ENCODE measurements at places on chromosomes 2 and 18.

GRCh38 chr2:227884511-227884947 is 13.1 kb downstream of the DAW1 start:
- peak; percentile 88 for DNase-seq

DNA sequence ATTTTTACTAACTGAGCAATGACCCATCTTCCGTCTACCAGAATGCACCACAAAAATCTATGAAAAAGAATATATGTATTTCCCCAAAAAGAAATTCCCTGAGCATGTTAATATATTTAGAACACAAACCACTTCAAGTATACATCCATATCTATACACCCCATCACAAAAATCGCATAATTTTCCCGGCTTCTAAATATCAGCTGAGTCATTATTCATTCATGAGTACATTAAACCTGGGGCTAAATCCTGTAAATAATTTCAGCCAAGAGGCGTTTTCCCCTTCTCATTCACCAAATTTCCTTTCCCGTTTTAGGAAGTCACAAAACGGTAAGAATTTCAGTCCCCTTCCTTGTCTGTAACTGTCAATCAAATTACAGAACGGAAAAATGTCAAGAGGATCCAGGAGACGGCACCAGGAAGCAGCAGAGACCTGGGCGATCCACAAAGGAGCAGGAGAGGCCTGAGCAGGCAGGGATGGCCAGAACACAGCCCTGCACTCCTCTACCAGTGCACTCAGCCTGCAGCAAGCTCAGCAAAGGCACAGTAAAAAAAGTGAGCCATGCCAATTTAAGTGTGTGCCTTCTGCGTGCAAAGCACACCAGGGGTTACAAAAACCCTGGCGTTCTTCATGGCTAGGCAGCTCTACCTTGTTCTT is 300.7 kb downstream of the TCF4 start:
- no peak for DNase-seq

DNA sequence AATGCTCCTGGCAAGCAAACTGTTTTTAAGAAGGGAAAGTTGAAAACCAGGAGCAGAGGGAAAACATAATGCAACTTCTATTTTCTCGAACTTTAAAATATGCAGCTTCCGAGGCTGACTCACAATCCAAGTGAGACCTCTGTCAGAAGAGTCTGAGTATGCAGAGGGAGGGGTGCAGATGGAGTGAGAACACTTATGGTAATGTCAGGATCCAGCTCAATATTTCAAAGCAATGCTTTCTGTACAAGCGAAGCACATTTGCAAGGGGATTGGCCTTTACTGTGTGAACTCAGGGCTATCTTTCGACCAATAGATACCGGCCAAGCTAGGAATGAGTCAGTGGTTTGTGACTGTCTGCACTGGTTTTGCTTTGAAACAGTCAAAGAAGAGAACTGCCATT is 242.7 kb downstream of the CNTNAP5 start:
- DNase-seq = no peak

DNA sequence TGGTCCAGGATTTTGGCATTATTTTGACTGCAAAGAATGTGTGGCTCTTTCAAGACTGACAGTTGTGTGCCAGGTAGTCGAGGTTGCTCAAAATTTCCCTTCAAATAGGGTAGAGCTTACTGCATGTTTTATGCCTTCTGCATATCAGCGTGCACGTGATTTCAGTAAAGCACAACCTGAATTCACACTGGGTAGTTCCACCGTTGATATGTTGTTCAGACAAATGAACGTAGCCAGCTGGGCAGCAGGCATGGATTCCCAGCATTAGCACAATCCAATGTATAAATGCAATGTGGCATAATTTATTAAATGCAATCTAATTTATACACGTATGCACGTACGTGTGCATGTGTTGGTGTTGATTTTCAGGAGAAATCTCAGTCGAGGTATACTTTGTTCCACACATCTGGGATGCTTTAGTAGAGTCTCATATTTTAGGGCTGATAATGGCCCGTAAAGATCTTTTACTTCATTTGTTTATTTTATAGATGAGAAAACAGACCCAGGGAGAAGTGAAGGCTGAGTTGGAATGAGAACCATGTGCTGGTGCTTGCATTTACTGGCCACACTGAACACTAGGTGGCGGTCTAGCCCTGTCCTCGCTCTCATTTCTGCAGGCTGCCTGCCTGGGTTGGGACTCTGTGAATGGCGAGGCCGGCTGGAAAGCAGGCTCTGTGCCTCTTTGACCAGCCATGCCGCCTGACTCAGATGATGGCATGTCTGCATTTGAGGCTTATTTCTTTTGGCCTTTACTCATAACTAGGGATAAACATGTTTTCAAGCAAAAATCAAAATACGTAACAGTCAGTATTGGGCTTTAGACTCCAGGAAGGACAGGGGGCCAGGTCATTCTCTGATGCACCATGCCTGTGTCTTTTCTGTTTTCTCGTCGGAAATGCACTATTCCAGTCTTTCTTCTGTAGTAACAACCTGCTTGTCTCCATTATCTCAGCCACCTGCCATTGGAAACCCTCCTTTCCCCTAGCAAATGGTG is 120.4 kb downstream of the RNF144A start:
- DNase-seq = peak; percentile 70

DNA sequence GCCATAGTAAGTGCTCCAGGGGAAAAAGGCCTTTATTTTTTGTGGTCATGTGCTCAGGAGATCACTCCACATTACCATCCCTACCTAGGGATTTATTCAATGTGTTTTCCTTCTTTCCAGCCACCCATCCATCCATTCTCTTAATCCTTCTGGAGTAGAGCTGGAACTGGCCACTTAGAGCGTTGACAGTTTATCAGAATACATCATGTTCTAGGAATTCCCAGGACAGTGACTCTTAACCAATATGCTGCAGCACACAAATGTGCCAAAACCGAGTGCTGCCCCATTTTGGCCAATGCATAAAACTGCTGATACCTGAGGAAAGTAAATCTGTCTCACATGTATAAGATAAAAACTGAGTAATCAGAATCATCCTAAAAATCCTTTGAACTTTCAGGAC is 63.7 kb downstream of the FARSB start:
- no peak for DNase-seq

DNA sequence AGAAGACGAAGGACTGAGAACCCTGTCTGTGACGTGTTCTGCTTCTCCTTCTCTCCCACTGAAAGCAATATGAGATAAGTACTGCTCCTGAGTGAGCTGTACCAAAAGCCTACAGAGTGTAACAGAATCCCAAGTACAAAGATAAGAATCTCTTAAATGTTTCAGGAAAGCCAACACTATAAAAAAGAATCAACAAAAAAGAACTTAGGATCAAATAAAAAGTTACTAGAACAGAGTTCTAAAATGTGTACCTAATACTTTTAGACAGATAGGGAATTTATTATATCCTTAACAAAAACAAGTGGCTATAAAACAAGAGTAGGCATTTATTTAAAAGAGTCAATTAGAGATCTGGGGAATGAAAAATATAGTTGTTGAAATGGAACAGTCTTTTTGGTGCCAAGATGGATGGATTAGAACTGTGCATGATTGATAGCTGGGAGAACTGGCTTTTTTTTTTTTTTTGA is 49.0 kb downstream of the NCOA1 start:
- DNase-seq = no peak

DNA sequence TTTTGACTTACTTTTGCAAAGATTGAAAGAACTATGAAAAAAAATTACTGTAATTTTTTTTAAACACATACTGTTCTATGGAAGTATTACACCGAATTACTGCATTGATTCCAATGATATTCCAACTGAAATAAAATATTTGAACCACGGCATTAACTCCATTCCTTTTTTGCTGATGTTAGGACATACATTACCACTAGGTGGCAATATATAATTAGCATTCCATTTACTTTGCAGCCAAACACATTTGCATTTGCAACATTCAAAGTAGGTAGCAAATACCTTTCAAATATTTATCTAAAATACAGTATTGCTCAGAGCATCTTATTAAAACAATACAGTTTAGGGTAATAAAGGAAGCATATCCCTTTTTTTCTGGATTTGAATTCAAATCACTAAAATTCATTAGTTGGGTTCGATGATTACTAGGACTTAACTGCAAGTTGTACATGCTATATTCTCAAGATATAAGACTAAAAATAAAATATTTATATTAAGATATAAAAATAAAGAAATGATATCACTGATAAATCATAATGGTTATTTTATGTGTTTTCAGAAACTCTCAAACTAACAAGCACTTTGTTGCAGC is 31.3 kb downstream of the LANCL1 start:
- peak; percentile 33 for DNase-seq

DNA sequence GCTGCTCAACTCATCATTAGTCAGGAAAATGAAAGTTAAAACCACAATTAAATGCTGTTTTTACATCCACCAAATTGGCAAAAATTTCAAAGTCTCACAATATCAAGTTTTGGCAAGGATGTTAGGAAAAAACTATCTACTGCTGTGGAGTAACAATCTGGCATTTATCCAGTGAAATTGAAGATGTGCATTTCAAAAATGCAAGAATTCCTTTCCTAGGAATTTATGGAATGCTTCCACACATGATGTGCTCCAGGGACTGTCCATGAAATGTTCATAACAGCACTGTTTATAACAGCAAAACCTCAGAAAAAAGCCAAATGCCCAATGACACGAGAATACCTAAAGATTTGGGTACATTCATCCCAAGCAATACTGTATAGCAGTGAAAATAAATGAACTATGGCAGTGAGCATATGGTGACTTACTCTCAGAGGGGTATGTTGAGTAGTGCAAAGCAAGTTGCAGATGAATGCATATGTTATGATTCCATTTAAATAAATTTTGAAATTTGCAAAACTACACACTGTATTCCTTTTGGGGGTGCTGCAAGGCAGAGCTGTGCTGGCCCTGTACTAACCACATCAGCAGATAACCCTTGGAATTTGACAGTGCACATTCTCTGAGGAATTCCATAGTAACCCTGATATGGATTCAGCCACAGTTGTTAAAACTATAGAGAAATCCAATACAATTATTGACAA is 41.3 kb upstream of the GYPC start:
- no peak for DNase-seq

DNA sequence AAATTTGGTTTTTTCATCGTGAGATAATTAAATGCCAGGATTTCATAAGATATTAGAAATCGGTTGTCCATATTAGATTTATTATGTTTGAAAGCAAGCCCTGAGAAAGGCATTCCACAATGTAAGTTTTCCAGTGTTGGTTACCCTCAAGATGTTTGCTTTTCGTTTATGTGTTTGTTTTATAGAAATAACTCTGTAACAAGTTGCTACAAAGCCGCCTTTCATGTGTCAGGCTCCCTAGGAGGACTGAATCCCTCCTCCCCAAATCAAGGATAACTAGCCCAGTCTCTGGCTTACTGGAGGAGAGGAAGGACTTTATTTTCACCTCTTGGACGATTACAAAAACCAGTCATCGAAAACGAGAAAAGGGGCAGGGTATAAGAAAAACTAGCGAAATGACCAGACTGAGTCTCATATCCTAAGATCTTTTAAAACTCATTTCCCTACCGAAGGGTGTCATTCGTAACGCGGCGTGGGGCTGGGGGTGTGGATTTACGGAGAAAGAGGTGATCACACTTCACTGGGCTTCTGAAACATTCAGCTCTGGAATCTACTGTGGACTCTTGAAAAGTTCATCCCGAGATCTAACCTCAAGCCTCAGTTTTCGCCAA is 1.0 kb upstream of the PEX13 start:
- DNase-seq = no peak

Data from HAP-1 (cell line).